Ureter (tissue), 1 donor: ENCODE measurements at places on chromosomes 12 and 14. TPM values are rescaled to one million over a fixed set of nuclear protein-coding genes. Genes with fewer than 3 reads are reported as not detected.

The SLC15A4 gene
- total RNA-seq: 27.6 TPM

The GPR65 gene
- 1.3 TPM for total RNA-seq

The SYNE3 gene
- 14.4 TPM for total RNA-seq

The TMEM179 gene
- 0.86 TPM for total RNA-seq

The SRGAP1 gene
- total RNA-seq: 15.8 TPM

The PTPRR gene
- total RNA-seq: 1.7 TPM
